Activated T-helper 1 cell treated with anti-CD3 and anti-CD28 coated beads, Interleukin-2, amount 50 U/mL, for 16 hours (primary cell): ENCODE measurements at places on chromosomes 5 and 9.
A peak's percentile ranks its signal among the peaks of the same experiment; 100 is the strongest.

DNA sequence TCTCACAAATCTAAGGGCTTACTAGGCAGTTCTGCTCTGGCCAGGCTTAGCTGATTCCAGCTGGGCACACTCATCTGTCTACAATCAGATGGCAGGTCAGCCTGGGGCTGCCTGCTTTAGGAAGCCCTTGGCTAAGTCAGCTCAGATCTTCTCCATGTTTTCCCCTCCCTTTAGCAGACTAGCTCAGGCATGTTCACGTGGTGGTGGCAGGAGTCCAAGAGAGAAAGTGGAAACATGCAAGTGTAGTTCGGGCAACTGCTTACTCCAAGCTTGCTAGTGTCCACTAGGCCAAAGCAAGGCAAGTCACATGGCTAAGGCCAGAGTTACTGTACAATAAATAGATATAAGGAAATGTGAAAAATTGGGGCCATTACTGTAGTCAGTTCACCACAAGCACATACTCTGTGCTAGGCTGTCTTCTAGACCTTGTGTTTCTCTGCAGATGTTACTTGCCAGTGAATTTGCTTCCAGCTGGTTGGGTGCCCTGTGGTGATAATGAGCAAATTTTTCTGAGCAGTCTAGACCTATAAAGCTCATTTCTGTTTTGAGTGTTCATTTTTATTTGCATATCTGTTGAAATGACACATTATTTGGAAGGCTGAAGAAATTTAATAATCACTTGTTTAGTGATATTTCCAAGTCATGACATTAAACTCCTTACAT lies 38.3 kb downstream of the RECK start:
- no peak for DNase-seq

- no peak for DNase-seq
Measured at GRCh38 chr5:35884773-35885172, 28.1 kb downstream of the IL7R start.

DNA sequence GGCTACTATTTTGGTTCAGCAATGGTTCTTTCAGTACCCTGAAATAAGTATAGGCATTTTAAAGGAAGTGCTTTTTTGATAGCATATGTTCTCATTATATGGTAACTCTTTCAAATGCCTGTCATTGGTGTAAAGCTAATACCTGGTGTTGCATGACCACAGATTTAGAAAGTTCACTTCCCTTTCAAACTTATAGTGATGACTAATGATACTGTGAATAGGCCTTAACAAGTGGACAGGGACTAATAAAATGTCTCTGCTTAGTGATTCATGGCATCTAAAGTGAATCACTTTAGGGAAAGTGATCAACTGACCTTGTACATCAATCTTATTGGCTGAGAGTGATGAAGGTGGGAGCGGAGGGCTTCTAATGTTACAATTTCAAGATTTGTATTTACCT lies 21.6 kb downstream of the MRPL22 start:
- no peak for DNase-seq

- no peak for DNase-seq
Measured at GRCh38 chr9:111030492-111030891, 7.8 kb downstream of the LPAR1 start.

DNA sequence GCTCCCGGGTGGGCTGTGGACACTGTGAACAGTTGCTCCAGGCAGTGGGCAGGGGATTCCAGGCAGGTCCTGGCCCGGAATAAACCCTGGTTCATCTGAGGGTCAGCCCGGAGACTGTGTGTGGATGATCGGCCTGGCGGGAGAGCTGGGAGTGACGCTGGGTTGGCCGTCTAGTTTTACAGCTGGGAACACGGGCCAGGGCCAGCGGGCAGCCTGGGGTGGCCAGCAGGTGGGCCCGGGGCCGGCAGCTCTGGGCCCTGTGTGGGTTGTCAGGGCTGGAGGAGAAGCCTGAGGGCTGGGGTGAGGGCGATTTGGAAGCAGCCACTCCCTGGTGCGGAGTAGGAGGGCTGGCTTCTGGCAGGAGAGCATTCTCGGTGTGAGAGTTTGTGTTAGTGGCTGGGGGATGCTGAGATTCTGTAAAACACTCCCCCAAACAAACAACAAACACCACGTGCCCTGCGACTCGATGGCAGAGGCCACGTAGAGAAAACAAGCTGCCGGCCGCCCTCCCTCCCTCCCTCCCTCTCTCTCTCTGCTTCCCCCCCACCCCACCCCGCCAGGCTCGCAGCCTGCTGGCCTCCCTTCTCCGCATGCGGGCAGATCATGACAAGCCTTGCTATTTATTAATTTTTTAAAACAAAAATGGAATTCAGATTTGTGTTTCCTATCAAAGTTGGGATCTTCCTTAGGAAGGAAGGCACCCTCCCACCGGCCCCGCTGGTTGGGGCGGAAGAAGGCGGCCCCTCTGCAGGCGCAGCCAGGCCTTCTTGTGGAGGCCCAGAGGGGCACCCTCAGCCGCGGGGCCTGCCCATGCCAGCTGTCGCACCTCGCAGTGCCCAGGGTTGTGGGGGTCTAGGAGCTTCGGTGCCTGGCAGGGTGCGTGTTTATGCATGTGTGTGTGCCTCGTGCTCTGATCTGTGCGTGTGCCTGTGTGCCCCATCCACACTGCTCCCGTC lies 49.5 kb downstream of the RXRA start:
- no peak for DNase-seq

- no peak for DNase-seq
Measured at GRCh38 chr5:64947031-64947430, 178.3 kb downstream of the CWC27 start.

GRCh38 chr9:36207546-36208012 lies 16.9 kb downstream of the CLTA start:
- DNase-seq: no peak

DNA sequence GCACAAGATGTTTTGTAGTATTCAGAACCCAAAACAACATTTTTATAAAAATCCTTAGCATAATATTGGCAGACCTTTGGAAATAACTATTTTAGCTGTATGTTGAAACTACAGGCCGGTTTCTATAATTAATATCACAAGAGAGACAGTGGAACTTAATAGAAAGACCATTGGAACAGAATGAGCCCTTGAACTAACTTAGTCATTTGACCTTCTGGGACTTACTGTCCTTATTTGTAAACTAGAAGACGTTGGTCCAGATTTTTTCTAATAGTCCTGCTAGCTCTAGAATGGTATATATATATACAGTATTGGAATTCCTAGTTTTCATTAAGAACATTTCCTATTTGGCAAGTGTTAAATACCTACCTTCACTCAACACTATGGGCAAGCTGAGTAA lies 69.5 kb upstream of the ALDH1A1 start:
- DNase-seq: no peak

GRCh38 chr9:128798896-128799295 lies 11.8 kb downstream of the TBC1D13 start:
- no peak for DNase-seq

- no peak for DNase-seq
Measured at GRCh38 chr5:146291421-146292074, 47.1 kb upstream of the POU4F3 start.

- DNase-seq: no peak
Measured at GRCh38 chr9:126755317-126755875, 49.4 kb upstream of the ZBTB43 start.

DNA sequence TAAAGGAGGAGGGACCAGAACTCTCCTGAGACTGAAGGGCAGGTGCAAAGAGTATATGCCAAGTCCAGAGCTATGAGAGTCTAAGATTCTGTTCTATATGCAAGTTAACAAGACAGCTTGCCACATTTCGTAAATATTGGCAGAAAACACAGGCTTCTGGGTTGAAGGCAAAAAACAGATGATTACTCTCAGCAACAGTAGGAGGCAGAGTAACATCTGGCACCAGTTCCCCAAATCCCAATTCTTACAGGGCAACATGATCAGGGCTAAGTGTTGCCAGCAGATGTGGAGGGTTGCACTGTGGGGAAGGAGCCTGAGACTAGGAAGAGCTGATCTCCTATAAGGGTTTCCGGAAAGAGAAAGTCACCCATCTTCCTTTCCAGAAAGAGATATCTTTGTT lies 179.4 kb downstream of the PJA2 start:
- DNase-seq: no peak

DNA sequence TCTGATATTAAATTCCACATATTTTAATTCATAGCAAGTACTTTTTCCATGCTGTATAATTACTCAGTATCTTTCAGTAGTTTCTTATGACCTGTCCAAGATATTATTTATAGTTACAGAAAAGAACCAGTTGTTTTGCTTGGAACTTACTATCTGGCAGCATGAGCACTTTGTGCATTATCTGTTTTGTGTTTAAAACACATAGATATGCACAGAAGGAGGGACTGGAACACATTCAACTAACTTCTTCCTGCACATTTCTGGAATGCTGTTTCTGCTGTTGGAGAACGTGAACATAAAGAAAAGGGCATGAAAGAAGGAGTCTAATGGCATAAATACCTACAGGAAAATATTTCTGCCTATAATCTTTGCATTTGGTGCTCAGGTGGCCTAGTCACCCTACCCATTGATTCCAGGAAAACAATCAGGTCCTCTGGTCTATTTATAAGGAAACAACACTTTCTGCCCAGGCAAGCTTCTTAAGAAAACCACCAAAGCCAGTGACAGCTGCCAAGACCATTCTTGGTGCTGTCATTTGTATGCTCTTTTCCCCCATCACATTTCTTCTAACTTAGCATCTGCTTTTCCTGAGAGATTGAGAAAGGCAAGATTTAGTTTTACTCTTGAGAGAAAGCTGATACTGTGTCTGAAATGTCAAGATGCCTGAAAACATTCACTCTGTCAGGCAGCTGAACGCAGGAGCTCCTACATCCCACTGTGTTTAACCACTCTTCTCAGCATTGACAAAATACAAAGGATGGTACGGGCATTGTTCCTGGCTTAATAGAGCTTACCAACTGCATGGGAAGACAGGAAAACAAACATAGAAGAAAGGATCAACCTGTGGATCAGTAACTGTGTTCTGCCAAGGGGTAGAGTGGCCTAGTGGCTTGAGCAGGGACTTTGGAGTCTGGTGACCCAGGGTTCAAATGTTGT lies 40.3 kb downstream of the RAB3C start:
- no peak for DNase-seq

DNA sequence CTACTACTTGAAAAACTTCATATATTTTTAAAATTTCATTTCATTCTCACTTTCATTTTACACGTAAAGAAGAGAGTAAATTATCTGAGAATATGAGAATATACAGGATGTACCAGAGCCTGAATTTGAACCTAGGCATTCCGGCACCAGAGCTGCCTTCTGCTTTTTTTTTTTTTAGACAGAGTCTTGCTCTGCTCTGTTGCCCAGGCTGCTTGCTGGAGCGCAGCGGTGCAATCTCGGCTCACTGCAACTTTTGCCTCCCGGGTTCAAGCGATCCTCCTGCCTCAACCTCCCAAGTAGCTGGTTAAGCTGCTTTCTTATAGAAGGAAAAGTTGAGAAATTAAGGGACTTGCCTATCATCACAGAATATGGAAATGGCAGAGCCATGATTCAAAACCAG lies 540.1 kb downstream of the EBF1 start:
- no peak for DNase-seq

GRCh38 chr9:124475868-124476690 lies 25.8 kb downstream of the ADGRD2 start:
- no peak for DNase-seq

- no peak for DNase-seq
Measured at GRCh38 chr5:83199126-83199525, 121.8 kb downstream of the XRCC4 start.

DNA sequence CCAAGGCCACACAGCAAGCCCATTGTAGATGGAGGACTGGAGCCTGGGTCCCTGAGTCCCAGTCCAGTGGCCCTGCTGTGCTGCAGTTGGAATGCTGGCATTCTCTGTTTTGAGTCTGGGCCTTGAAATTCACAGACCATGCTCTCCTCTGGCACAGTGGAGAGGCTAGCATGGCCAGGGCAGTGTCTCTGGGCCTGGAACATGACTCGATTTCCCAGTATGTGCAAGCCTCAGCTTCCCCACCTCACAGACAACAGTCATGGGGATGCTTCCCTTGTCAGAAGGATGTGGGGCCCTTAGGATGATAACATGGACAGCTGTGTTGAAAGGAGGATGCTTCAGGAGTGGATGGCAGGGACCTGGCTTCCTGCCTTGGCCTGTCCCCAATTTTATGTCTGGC lies 91.2 kb downstream of the AMBP start:
- no peak for DNase-seq

DNA sequence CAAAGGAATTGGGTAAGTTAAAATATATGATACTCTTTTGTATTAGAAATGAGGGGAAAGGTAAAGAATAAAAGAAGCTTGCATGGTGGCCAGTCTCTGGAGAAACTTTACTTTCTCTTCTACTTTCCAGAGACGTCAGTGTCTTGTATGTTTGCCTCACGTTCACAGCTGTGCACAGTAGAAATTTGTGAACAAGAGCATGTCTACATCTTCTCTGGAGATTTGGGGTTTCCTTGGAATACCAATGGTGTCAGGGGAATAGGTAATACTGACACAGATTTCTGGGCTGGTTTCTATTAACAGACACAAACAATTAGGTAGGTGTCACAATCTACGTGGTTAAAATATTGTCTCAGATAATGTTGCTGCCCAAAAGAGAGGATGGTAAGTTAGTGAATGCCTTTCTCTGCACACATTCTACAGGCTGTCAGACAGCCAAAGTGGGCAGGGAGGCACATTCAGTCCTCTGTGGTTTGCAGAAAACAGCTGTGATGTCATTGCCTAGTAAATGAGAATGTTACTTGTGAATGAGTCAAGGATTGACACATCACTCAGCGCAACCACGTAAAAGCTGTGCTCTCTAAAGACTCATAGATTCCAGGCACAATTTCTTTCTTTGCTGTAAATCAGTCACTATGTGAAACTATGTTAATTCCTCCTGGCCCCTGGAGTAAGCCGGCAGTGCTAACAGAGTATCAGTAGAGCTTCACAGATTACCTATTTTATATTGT lies 397.1 kb downstream of the MAN2A1 start:
- peak; percentile 11 for DNase-seq
